BJ (cell line): ENCODE measurements at places on chromosomes 13 and 19.
A peak's percentile ranks its signal among the peaks of the same experiment; 100 is the strongest.

DNA sequence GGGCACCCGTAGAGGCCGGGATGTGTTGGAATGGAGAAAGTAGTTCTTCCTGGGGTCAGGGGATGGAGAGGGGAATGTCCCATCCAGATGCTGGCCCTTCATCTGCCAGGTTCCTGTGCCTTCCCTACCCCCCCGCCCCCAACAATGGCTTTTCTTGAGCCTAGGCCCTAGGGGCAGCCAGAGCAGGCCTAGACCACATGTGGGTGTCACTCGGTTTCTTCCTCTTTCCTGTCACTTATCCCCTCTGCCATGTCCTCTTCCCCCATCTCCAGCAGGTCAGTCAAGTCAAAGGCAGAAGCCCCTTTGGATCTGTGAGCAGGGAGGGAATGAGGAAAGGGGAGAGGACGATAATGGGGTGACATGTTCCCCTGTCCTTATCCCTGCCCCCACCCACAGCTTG is 36.4 kb downstream of the LYL1 start:
- no peak for DNase-seq

- DNase-seq = no peak
Measured at GRCh38 chr19:29375429-29376119, 150.2 kb upstream of the VSTM2B start.

GRCh38 chr19:31890230-31890629 is 455.2 kb upstream of the ZNF507 start:
- no peak for DNase-seq

- DNase-seq = no peak
Measured at GRCh38 chr19:42529248-42529764, 1.0 kb upstream of the CEACAM1 start.

GRCh38 chr19:54248016-54248601 is 5.5 kb upstream of the LILRA6 start:
- DNase-seq = no peak

DNA sequence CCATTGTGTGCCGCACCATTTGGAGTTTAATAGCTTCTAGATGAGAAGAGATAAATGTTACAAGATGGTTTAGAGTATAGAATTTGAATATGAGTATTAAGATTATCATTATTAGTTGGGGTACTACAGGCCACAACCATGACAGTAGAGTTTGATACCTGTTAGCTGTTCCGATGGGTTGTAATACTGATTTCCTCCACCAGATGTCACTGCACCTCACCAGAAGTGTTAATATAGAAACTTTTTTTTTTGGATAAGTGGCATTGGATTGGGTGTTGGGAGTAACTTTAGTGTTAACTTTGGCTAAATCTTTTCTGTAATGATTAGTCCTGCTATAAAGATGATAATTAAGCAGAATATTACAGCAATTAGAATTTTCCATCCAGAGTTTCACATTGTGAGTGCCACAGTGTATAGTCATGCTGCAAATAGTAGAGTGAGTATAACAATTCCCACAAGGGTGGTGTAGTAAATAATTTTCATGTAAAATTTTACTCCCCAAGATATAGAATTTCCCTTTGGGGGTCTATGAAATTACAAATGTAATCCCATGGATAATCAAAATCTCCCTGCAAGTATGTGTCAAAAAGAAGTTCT is 56.3 kb downstream of the PSG3 start:
- no peak for DNase-seq

- DNase-seq = no peak
Measured at GRCh38 chr13:48575031-48575430, 42.2 kb upstream of the RCBTB2 start.

DNA sequence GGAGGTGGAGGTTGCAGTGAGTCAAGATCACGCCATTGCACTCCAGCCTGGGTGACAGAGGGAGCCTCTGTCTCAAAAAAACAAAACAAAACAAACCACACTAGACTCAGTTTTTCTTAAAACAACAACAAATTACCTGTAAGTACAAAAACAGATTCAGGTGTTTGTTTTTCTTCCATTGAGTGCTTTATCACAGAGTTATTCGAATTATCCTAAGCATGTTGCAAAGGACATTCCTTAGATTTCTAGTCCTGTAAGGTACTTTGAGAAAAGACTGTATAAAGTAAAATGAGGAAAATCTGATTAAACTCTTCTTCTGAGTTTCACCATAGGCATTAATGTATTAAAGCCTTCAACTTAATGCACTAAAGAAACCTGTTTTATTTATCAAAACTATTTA is 2.2 kb upstream of the EEF1AKMT1 start:
- DNase-seq = no peak

GRCh38 chr19:42113641-42114348 is 18.5 kb downstream of the POU2F2 start:
- peak; percentile 91 for DNase-seq

DNA sequence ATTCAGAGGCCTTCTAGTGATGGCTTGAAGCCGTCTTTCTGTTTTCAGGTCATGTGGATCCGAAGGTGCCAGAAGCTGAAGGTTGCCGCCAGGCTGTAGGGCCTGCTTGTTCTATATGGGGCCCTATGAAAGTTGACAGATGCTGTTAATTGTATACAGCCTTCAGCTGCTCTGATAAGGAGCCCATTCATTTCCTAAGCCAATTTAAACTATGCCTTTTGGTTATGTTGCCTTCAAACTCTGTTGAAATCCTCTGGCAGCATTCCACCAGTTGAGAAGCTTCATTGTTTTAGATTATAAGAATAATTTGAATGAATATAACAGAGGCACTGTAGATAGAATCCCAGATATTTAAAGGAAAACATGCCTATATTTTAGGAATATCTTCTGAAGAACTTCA is 34.4 kb downstream of the RAP2A start:
- no peak for DNase-seq

- no peak for DNase-seq
Measured at GRCh38 chr13:99860745-99861144, 110.8 kb downstream of the ZIC5 start.

DNA sequence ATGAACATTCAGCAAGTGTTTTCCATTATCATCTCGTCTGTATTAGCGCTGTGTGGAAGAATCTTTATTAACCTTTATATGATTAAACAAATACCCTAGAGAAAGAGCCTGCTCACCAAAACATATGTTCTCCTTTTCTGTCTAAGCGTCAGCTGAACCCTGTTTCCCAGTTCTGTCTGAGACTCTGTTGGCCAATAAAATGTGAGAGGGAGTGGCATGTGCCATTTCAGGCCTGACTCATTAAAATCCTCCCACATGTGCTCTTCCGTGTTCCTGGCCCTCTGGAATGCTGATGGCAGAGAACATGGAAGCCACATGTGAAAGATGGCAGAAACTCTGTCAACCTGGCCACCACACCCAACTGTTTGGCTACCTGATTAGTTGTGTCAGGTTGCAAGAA is 181.9 kb upstream of the EDNRB start:
- no peak for DNase-seq

GRCh38 chr13:60303166-60303565 is 93.9 kb upstream of the TDRD3 start:
- DNase-seq = no peak

- no peak for DNase-seq
Measured at GRCh38 chr13:52165411-52165810, 6.0 kb upstream of the NEK3 start.

GRCh38 chr13:43652760-43653159 is 134.0 kb downstream of the ENOX1 start:
- DNase-seq = no peak

DNA sequence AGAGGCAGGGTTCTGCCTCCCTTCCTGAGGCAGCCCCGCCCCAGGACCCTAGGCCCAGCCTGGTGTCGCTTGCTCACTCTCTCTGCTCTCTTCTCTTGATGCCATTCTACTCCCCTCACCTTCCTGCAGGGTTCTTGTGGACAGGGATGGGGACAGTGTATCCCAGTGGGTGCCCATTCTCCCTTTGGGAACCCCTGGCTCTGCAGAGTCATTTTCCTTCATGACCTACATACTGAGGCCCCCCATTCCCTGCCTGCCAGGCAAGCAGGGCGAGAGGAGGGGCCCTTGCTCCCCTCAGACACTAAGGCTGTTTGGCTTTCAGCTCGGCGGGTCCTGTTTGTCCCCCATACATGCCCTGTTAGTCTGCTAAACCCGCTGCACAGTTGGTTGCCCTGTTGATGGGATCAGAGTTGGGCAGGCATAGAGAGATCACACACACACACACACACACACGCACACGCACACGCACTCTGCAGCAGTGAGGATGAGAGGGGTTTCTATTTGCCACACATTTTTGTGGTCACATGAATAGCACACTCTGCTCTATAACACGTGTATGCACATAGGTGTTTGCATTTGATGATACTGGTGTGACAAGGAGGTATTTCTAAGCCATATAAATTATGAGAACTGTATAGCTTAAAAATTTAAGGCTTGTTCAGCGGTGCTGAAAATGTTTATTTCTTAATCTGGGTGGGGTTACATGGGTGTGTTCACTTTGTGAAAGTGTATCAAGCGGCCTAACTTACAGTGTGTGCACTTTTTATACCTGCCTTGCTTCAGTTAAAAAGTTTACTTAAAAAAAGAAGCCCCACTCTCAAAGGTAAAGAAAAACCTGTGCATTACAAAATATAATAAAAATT is 20.3 kb downstream of the NFIX start:
- DNase-seq = no peak

DNA sequence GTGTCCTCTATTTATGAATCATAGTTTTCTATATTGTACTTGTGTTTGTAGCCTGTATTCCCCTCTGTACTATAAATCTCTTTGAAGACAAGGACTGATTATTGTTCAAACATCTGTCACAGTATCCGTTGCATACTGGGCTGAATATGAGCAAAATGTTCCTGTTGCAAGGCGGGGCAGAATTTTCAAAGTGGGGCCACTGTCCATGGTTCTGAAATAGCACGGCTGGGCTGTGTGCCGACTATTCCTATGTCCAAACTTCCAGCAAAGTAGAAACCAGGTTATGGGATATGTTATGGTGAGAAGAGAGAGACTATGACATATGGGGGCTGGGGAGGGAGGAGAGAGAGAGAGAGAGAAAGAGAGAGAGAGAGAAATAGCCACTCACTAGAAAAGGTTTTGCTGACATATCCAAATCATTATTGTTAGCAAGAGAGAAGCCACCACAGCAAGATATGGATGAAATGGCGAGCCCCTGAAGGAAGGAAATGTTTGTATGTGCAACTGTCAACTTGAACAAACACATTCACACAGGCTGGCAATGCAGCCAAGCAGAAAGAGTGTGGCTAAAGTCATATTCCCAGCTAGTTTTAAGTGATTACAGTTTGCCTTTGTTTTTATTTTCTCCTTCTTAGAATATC is 107.0 kb upstream of the GPR12 start:
- DNase-seq = no peak

- DNase-seq = no peak
Measured at GRCh38 chr13:107865318-107865575, 350.1 kb downstream of the LIG4 start.

- DNase-seq = no peak
Measured at GRCh38 chr19:20422216-20423205, 143.1 kb downstream of the ZNF737 start.

GRCh38 chr19:44891016-44891882 is at the start of gene TOMM40:
Gene TOMM40 (plus strand): TSS chr19:44891254. CDS start chr19:44891416, 162 bp downstream.
- DNase-seq = no peak

DNA sequence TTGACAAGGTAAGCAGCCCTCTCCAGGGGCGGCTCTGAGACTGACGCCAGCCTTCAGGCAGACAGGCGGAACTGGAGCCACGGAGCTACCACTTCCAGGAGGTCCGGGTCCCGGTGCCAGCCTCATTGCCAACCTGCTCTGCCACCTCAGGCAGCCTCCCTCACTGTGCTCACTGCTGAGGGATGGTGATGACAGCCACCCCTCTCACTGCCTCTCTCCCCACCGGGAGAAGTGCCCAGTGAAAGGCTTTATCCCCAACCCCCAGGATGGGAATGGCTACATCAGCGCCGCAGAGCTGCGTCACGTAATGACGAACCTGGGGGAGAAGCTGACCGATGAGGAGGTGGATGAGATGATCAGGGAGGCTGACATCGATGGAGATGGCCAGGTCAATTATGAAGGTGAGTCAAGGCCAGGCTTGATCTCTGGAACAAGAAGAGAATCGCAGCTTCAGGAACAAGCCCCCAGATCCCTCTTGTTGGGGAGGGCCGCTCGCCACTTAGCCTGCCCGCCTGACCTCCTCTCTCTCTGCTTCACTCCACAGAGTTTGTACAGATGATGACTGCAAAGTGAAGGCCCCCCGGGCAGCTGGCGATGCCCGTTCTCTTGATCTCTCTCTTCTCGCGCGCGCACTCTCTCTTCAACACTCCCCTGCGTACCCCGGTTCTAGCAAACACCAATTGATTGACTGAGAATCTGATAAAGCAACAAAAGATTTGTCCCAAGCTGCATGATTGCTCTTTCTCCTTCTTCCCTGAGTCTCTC is 7.6 kb downstream of the CALM3 start:
- DNase-seq = no peak

- no peak for DNase-seq
Measured at GRCh38 chr13:33543631-33544265, 258.2 kb upstream of the STARD13 start.

- DNase-seq = no peak
Measured at GRCh38 chr13:23870356-23871140, 18.7 kb downstream of the MIPEP start.

DNA sequence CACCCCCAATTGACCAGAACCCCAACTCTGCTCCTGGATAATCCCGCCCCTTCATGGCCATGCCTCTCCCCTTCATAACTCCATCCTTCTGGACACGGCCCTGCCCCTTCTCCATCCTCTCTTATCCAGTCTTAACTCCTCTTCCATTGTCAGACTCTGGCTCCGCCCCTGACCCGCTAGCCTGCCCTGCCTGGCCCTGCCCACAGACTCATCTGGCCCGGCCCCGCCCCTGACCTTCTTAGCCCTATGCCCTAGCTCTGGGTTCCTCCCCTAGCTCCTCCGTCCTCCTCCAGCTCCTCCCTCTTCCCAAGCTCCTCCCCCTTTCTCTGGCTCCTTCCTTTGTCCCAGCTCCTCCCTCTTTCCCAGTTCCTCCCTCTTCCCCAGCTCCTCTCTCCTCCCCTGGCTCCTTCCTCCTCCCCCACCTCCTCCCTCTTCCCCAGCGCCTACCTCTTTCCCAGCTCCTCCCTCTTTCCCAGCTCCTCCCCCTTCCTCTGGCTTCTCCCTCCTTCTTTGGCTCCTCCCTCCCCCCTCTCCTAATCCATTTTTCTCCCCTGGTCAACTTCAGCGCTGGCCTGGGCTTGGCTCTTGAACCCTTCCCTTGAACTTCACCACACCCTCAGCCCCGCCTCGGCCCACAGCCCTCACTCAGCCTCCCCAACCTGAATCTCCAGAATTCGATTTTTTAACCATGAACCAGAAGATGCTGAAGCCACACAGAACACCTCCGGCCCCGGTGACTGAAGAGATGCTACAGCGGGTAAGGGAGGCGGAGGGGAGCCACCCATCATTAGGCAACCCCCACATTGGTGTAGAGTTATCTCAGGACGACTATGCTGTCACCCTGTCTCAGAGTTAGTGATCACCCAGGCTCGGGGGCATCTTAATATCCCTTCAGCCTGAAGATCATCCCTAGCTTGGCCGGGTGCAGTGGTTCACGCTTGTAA is 9.2 kb upstream of the ZNF358 start:
- no peak for DNase-seq

- DNase-seq = no peak
Measured at GRCh38 chr19:6219586-6220290, 60.0 kb downstream of the MLLT1 start.

DNA sequence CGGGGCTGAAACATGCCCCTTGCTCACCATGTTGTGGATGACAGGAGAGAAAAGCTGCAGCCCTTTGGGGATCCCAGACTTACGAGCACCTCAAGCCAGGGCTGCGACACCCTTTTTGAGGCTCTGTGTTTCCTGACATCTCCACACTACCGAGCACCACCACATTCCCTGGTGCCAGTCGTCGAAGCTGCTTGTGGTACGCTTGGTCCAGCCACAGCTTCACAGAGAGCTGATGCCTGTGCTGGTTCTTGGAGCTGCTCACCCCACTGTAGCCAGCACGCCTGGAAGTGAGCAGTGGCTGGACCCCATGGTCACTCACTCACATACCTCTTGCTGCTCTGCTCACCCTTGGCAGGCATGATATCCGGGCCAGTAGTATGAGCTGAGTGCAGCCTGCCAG is 367.5 kb downstream of the SLITRK6 start:
- no peak for DNase-seq
